ENCODE measurements at places on chromosomes 5 and 9.

- no peak for DNase-seq
These were observed 7.2 kb downstream of the MARCHF6 start for GRCh38 chr5:10360686-10361085.

- DNase-seq: no peak
These were observed 73.9 kb downstream of the RMI1 start for GRCh38 chr9:84054341-84055010.

DNA sequence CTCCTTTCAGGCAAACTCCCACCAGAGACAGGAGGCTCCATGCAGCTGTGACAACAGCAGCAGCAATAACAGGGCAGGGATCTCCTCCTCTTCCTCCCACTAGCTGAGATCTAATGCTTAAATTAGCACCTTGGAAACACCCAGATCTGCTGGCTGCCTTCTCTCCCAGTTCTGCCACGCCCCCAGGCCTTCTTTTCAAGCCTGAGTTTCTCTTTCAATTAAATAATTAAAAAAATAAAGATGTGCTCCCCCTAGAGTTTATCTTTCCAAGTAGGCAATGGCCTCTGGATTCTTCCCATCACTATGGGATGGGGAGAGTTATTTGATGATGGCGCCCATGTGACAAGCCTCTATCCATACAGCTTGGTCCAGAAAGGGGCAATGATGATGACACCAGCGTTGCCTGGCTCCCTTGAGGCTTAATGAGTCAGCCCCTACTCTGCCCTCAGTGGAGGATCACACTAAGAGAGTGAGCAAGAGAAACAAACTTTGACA, 3.8 kb downstream of the FAM219A start:
- no peak for DNase-seq

DNA sequence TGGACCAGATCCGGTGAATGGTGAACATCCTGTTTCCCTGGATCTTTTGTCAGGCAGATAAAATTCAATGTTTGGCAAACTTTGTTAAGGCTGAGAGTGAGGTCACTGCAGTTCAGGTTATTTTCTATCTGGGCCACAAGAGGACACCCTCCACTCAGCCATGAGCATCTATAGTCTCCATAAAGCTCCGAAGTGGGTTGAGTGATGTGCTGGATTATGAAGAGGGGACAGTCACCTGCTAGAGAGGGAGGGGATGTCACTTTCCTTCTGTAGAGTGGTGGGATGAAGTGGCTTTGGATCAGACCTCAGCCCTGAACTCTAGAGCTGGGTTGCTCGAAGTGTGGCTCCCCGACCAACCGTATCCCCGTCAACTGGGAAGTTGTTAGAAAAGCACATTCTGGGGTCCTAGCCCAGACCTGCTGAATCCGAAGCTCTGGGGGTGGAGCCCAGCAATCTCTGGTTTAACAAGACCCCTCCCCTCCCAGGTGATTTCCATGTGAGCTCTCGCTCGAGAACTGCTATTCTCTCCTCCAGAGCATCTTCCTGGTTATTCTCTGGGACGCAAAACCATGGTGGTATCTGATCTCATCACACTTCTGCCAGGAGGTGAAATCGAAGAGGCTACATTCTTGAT, 31.8 kb upstream of the FGF1 start:
- no peak for DNase-seq

- no peak for DNase-seq
These were observed 216.6 kb upstream of the EFNA5 start for GRCh38 chr5:107887166-107887943.

DNA sequence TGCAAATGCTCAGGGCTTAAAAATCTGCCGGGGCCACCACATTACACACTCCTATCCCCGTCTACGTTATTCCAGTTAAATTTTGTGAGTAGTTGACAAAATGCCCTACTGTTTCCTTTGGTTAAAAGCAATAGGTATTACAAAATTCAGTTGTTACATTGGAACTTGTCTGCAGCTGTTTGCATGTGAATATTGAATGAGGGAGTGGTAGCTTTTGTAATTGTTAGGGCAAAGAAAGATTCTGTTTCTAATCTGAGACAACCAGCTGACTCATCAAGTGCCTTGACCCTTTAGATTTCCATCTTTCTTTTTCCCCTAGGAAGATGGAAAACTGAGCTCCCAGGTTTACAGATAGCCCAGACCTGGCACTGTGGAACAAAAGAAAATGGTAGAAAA, 30.2 kb downstream of the MAML1 start:
- no peak for DNase-seq

GRCh38 chr5:42843675-42844292, 32.1 kb upstream of the SELENOP start:
- no peak for DNase-seq

DNA sequence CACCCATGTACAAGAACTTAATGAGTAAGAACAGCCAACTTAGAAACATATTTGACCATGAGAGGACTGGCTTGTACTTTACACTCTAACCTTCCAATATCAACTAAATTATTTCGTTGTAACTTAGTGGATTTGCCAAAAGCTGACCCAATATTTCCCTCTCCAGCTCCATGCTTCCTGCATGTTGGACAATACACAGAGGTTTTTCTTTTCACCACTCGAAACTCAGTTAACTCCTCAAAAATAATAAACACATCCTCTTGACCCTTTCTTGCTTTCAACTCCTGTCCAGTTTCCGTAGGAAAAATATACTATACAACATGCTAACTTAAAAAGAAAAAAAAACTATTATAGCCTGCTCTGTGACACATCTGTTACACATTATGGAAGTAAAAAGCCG, 188.9 kb downstream of the MPDZ start:
- no peak for DNase-seq

GRCh38 chr9:17609312-17610005, 30.6 kb downstream of the SH3GL2 start:
- DNase-seq: no peak

DNA sequence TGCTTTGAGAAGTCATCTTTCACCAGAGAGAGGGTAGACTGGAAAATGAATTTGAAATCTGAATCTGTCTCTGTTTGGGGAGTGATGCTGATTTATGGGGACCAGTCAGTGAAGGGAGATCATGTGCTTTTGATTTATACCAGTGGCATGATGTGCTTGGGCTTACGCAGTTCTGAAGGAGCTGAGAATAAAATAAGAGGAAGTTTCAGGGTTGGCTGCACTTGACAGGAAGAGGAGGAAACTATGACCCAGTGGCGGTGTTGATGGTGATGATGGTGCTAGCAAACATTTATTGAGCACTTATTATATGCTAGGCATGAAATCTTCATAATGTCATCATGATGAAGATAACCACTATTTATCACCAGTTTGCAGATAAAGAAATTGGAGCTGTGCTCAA, 136.4 kb upstream of the GLRA1 start:
- no peak for DNase-seq

DNA sequence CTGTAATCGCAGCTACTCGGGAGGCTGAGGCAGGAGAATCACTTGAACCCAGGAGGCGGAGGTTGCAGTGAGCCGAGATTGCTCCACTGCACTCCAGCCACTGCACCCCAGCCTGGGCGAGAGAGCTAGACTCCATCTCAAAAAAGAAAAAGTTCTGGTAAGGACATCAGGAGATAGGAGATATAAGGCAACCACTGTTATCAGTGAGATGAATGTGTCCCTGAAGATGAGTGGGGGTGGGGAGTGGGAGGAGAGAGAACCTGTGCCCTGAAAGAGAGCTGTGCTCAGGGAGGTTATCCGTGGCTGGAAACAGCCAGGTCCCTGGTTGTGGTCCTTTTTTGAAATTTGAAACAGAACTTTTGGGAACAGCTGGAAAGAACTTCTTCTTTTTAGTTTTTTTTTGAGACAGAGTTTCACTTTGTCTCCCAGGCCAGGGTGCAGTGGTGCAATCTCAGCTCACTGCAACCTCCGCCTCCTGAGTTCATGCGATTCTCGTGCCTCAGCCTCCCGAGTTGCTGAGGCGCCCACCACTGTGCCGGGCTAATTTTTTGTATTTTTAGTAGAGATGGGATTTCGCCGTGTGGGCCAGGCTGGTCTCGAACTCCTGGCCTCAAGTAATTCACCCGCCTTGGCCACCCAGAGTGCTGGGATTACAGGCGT, 2.6 kb downstream of the PTPA start:
- DNase-seq: no peak

DNA sequence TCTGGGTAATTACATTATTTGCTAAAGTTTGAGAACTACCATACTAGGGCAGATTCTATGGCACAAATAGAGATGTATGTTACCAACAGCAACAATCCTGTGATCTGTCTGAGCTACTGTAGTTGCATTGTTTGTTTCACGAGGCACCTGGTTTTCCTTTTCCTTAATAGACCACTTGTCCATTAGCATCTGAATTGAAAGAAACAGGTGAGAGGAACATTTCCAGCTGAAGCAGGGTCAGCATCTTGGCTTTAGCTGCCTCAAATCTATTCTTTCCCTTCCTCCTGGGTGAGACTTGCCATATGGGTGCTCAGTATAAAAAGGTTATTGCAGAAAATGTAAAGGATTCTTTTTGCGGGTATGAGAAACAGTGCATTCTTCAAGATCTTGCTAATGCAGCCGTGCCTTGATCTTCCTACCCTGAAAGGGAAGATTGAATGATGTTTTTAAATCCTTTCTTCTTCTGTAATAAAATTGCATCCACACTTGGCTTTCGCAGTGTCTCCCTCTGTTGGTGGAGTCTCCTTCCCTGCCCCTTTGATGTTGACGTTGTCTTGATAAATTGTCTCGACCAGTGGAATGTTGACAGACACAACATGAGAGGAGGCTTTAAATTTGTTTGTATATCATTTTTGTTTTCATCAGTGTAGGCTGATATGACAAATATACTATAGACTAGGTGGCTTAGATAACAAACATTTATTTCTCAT, 118.0 kb upstream of the BRINP1 start:
- no peak for DNase-seq

DNA sequence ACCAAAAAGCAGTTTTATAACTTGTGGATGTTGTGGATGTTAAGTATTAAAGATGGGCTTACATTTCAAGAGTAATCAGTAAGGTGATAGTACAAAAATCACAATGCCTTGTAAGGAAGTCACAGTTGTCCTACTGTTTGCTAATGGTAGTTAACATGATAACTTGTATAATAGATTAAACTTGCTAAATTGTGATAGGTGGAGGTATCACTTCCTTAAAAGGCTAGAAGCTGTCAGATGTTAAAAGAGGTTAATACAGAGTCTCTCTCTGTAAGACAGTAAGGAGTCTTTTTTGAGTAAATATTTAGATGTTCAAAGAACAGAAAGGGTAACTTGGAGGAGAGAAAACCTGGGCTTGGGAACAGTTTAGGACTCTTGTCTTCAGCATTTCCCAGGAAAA, 14.2 kb upstream of the MACIR start:
- no peak for DNase-seq

GRCh38 chr5:34667705-34668104, 11.6 kb downstream of the RAI14 start:
- no peak for DNase-seq

- DNase-seq: no peak
These were observed 29.4 kb downstream of the NR6A1 start for GRCh38 chr9:124741662-124742061.

GRCh38 chr9:69876981-69877380, 56.4 kb downstream of the CFAP95 start:
- DNase-seq: no peak

- no peak for DNase-seq
These were observed 861 bp downstream of the NTRK2 start for GRCh38 chr9:84670138-84671041.

GRCh38 chr5:173513521-173513991, 102.9 kb downstream of the BOD1 start:
- DNase-seq: no peak

GRCh38 chr9:16236882-16237281, 633.6 kb downstream of the BNC2 start:
- DNase-seq: no peak

DNA sequence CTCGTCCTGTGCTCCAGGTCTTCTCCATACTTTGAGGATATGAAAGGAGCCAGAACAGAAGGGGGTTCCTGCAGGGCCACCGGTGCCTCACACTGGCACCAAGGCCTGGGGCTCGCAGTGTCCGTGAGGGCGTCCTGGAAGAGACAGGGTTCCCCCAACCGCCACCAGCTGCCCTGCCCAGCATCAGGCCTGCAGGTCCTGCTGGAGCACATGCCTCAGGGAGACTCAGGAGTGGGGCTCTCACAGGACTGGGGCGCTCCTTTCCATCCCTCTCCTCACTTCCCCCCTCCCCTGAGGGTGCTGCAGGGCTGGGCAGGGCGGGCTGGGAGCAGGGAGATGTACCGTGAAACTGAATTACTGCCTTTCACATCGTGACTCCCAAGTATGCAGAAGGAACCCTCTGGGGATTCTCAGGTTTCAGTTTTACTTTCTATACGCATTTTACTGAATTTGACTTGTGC, 31.7 kb downstream of the CEP72 start:
- no peak for DNase-seq

DNA sequence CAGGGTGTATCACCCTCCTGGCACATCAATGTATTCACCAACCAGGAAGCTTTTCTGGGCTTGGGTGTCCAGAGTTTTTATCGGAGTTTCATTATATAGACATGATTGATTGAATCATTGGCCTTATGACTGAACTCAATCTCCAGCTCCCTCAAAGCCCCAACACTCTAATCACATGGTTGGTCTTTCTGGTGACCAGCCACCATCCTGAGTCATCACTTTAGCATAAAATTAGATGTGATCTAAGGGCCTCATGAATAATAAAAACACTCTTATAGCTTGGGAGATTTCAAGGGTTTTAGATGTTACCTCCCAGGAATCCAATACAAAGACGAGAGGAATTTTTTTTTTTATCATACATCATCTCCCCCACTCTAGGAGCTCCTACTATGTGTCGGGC, 7.7 kb upstream of the PBX3 start:
- DNase-seq: no peak

DNA sequence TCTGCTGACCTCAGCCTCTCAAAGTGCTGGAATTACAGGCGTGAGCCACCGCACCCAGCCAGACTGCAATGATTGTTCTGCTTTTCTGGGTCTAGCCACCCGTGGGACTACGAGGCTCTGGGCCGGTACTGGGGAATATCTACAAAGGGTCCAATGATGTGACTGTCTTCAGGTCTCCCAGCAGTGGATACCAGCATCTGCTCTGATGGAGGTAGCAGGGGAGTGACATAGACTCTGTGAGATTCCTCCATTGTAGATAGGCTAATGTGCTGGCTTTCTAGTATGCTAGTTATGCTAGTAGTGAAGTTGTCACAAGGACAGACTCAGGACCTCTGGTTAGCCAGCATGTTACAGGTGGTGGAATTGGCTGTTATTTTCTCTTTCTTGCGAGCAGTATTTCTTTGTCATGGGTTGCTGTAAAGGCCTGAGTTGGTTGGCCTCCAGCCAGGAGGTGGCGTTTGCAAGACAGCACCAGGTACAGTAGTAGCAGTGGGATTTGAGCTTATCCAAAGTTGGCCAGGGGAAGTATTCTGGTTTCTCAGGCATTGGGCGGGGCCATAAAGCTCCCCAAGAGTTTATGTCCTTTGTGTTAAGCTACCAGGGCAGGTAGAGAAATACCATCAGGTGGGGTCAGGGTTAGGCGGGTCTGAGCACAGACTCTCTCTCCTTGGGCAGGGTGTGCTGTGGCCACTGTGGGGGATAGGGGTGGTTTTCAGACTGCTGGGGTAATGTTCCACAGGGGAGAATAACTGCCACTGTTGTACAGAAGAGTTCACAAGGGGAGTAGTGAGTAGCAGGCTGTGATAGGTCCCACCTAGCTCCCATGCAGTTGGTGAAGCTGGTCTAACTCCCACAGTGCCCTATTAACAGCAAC, 105.2 kb downstream of the SGCD start:
- DNase-seq: no peak

All from activated gamma-delta T cell treated with Interleukin-2 at 50 U/mL for 16 hours (primary cell).